ENCODE measurements at places on chromosomes 2 and 18.

GRCh38 chr18:43919551-43919950 is 642.3 kb upstream of the SYT4 start:
- no peak for DNase-seq

DNA sequence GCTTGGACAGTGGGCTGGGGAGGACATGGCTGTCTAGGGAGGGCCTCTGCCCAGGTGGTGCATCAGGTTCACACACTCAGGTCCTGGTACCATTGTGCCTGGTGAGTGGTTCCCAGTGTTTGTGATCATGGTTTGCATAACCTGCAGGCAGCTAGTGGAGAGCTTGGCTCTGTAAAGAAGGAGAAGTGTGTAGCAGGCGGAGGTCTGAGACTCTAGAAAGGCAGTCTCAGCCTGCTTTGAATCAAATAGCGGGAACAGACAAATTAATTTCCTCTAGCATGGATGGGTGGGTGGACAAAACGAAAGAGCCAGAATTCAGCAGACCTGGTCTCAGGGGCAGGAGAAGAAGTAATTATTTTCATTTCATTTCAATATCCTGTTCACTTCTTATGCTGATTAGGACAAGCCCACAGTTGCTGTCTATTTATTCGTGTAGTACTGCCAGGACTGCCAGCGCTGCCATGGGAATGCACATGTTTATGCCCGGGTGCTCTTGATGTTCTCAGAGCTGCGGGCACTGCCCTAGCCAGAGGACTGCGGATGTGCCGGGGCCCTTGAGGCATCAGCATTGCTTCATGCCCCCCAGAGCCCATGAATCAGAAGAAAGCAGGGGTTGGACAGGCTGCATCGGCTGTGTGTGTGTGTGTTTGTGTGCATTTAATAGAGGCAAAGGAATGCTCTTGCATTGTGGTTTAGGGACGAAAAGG is 45.4 kb upstream of the DLX2 start:
- no peak for DNase-seq

- no peak for DNase-seq
Observed at GRCh38 chr2:41994233-41994637, 53.6 kb upstream of the PKDCC start.

DNA sequence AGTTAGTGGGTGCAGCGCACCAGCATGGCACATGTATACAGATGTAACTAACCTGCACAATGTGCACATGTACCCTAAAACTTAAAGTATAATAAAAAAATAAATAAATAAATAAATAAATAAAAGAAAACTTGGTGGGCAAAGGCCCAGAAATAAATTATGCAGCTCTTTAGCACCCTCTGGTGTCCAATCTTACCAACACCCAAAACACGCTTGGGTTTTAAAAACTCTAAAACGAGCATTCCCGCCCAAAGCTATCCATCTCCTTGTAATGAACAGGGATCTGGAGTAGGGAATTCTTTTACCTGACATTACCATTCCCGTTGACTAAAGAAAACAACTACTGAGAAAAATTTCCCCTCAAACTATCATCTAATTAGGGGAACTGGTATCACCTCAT is 2005.9 kb upstream of the CELF4 start:
- no peak for DNase-seq

GRCh38 chr2:85909005-85909404 is 20.2 kb upstream of the ST3GAL5 start:
- no peak for DNase-seq

DNA sequence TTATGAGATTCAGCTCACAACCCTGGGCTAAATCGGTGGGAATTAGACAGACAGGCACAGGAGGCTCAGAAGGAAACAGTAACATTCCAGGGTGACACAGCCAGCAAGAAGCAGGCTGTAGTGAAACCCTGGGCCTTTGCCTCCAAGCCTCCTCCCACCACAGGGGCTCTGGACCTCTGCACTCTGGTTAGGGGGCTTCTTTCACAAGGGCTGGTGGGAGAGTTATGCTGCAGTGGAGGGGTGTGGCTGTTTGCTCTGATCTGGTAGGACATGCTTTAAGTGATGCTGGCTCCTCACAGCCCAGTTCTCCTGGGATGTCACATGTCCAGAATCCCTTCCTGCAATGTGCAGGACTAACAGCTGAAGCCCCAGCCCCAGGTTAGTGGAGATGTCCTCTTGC is 109.9 kb downstream of the TGFA start:
- no peak for DNase-seq

DNA sequence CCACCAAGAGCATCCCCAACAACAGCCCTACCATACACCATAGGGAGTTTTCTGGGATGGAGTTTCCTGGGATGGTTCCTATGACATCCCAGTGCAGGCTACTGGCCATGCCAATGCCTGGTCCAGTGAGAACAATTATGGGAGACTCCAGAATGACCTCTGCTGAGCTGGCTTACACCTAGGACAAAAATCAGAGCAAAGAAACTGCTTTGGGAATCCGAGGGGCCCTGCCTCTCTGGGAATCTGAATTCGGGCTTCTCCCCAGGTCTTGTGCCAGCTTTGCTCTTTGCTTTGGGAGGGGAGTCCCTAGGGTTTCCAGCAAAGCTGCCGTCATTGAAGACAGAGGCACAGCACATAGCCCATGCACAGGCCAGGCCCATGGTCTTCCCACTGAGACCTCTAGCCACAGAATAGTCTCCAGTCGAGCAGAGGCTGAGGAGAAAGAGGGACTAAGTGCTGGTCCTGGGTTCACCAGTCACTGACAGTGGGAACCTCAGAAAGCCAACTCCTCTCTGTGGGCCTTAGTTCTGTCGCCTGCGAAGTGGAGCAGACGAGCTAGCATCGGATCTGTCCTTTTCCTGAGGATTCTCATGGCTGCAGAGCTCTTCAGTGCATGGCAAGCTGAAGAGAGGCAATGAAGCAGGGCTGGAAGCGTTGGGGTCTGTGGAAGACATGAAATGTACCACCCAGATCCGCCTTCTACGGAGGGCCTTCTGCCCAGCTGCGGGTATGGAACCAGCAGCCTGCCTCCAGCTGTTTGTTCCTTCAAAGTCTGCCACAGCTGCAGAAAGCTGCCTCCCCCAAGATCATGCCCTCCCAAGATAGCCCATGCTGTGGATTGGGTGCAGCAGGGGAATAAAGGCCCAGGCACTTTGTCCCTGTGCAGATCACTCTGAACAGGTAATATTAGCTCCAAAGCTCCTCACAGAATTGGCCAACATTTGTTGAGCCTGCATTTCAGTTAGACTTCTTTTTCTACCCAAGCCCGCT is 11.2 kb upstream of the LBH start:
- DNase-seq, result no peak

- no peak for DNase-seq
Observed at GRCh38 chr18:51137026-51137729, 60.3 kb downstream of the MEX3C start.

GRCh38 chr2:233358335-233358734 is 4.0 kb downstream of the DGKD start:
- no peak for DNase-seq

DNA sequence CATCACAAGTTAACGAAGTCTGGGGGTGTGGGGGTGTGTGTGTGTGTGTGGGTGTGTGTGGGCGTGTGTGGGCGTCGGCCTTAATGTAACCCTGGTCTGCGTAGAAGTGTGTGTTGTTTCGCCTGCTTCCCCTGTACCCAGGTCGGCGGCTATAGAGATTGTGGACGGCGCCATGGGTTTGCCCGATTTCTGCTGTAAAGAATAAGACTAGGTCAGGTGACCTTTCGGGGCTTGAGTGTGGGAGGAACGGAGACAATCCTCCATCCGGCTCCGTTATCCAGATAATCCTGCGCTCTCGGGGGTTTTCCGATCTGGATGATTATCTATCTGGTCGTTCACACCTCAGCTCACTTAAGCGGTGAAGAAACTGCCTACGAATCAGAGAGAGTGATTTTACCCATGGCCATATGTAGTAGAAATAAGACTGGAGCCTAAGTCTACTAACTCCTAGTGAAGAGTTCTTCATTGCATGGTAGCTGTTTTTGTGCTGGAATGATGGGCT is 543 bp downstream of the HADHB start:
- DNase-seq, result peak; percentile 47

GRCh38 chr2:152716805-152717227 is 445 bp downstream of the PRPF40A start:
- no peak for DNase-seq

DNA sequence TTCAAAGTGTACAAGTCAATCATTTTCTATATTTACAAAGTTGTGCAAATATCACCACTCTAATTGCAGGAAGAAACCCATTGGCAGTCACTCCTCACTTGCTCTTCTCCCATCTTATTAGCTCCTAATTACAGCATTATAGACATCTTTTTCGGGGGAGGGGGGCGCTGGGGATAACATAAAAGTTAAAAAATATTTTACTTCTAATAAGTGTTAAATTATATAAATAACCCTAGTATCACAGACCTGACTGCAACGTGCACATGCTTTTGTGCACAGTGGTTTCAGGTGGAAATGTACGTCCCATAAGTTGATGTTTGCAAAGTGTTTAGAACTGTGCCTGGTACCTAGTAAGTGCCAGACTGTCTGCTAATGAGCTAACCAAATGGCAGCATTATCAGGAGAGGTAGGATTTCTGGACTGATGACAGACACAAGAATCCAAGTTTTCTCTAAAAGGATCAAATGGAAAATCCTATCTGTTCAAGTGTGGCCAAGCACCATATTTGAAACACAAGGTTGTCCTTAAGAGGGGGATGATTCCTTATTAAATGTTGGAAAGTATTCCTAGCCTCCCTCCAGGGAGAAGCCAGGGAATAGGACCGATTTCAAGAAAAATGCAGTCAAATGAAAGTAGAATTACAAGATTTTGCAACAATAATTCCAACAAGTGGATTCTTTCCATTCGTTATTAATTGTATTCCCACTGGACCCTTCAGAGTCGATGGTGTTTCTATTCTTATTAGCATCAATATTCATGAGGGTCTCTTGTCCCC is 70.0 kb downstream of the ACKR3 start:
- DNase-seq, result no peak

DNA sequence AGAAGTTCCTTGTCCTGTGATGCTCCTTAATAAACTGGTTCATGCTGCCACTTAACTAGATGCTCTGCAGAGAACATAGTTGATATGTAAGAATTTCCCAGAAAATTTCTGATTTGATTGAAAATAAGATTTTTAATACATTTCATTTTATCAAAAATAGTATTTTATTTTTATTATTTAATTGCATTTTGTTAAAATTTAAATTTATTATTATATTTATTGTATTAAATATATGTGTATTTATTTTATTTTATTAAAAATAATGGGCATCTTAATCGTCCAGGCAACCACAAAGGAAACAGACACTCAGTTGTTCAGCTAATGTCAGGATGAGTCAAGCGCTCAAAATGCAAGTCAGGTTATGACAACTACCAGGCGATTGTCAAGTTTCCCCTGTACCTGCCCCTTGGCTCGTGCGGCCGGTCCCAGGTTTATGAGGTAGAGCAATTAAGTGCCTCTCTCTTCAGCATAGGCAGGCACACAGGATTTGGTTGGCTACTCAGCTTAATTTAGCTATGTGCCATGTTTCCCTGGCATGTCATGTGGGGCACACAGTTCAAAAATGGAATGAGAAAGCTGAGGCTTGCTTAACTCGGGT is 361.2 kb downstream of the RND3 start:
- DNase-seq, result no peak

DNA sequence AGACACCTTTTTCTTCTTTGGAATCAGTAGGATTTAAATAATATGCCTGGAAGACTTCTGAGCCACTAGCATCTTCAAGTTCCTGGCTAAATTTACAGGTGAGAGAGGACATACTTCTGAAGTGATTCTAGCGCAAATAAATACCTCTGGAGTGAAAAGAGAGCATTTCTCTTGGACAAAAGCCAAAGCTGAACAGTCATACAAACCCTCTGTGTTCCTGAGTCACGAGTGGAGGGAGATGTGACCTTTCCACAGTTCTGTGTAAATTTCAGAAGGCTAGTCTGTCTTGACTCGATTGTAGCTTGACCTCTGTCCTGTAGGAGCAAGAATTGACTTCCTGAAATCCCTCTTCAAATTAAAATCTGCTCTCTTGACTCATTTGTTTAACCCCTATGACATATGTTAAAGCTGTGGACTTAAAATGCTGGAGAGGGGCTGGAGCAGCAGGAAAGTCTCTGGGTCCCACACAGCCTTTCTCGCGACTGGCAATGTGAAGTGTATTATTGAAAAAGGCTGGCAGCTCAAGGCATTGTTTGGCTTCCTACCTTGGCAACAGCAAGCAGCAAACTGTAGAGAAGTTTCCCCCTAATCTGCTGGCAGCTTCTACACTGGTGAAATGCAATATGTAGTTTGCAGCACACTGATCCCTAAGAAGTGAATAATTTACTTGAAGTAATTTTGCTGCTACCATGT is 79.6 kb upstream of the GCFC2 start:
- no peak for DNase-seq

GRCh38 chr2:101153077-101153707 is 2.0 kb upstream of the TBC1D8 start:
- no peak for DNase-seq

- DNase-seq, result no peak
Observed at GRCh38 chr2:172361360-172361759, 66.0 kb upstream of the ITGA6 start.

GRCh38 chr2:183564726-183565125 is 440.5 kb downstream of the NUP35 start:
- no peak for DNase-seq

Data from amygdala (tissue), 56 donors.